ENCODE measurements at places on chromosomes 7 and 10.
A peak's percentile ranks its signal among the peaks of the same experiment; 100 is the strongest.

GRCh38 chr10:116774728-116775151 lies 32.4 kb upstream of the HSPA12A start:
- no peak for DNase-seq

GRCh38 chr10:78700413-78700812 lies 368.4 kb upstream of the ZMIZ1 start:
- no peak for DNase-seq

- no peak for DNase-seq
These were observed 199.7 kb downstream of the MLLT10 start for GRCh38 chr10:21733710-21734109.

DNA sequence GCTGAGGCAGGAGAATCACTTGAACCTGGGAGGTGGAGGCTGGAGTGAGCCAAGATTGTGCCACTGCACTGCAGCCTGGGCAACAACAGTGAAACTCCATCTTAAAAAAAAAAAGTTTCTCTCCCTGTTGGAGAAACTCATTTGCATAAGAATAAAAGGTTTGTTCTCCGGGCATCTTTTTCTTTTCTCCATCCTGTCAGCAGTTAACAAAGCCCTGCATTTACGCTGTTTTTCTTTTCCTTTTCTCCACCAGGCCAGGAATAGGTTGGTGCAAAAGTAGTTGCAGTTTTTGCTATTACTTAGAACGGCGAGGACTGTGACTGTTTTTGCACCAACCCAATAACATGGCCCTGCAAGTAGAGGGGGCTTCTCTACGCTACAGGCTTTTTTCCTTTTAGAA lies 9.5 kb upstream of the URGCP start:
- DNase-seq: no peak

DNA sequence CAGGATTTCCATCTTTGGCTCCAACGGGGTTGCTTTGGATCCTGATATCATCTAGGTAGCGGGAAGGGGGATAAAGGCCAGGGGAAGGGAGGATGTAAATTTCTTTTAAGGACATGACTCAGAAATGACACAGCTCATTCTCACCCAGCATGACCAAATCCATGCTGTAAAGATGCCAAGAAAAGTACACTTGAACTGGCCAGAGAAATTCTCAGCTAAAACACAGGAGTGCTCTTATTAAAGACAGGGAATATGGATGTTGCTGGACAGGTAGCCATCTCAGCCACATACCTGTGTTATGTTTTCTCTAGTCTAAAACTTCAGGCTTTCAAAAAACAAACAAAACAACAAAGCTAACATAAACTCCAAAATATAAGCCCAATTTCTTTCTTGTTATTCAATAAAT lies 68.3 kb downstream of the NAMPT start:
- no peak for DNase-seq

- DNase-seq: no peak
These were observed 168.2 kb upstream of the FAM171A1 start for GRCh38 chr10:15539262-15539661.

- no peak for DNase-seq
These were observed 81.9 kb downstream of the CCDC3 start for GRCh38 chr10:12919574-12919973.

GRCh38 chr10:3779158-3779741 lies 5.8 kb downstream of the KLF6 start:
- no peak for DNase-seq

- no peak for DNase-seq
These were observed 152.6 kb downstream of the PLCE1 start for GRCh38 chr10:94146313-94146712.

GRCh38 chr7:13042605-13043236 lies 355.3 kb downstream of the ARL4A start:
- no peak for DNase-seq

DNA sequence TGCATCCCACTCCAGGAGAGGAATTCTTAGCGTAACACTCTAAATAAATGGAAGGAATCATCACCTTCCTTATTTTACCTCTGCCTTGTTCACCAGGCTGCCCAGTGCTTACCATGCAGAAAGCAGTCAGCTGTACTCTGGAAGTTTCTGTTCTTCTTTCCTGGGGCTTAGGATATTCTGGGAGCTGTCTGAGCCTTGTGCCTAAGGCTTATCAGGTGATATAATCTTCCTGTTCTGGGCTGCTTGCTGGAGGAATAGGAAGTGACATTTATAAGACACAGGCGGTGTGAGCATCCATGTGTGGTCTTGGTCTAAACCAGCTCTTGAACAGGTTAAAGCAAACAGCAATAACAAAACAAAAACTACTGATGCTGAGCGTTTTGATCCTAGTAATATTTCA lies 13.5 kb downstream of the KCTD7 start:
- DNase-seq: no peak

DNA sequence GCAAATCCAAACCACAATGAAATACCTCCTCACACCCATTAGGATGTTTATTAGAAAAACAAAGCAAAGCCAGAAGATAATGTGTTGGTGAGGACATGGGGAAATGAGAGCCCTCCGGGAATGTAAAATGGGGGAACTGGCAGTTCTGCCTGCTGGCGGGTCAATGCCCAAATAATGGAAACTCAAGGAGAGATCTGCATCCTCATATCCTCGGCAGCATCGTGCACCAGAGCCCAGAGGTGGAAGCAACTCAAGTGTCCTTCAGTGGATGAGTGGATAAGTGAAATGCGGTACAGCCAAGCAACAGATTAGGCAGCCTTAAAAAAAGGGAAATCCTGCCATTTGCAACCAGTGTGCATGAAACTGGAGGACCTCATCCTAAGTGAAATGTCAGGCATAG lies 325.2 kb downstream of the WDR37 start:
- no peak for DNase-seq

GRCh38 chr7:52088008-52088901 lies 771.6 kb upstream of the COBL start:
- DNase-seq: no peak

DNA sequence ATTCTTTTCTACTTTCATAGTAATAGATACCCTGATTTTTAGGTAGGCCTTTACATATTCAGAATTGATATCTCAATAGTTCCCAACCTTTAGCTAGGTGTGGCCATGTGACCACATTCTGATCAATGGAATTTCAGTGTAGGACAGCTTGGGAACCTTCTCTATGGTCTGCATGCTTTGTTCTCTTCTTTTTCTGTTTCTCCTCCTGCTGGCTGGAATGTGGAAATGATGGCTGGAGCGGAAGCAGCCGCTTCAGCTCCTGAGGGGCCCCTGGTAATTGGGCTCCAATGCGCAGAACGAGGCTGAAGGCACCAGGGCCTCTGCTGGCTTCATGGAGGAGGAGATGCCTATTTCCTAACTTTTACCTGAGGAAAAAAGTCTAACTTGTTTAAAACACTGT lies 152.6 kb downstream of the ZMYND11 start:
- no peak for DNase-seq

- DNase-seq: no peak
These were observed 27.2 kb upstream of the SHH start for GRCh38 chr7:155839461-155839860.

- no peak for DNase-seq
These were observed 79.2 kb downstream of the ADCY1 start for GRCh38 chr7:45653209-45653907.

DNA sequence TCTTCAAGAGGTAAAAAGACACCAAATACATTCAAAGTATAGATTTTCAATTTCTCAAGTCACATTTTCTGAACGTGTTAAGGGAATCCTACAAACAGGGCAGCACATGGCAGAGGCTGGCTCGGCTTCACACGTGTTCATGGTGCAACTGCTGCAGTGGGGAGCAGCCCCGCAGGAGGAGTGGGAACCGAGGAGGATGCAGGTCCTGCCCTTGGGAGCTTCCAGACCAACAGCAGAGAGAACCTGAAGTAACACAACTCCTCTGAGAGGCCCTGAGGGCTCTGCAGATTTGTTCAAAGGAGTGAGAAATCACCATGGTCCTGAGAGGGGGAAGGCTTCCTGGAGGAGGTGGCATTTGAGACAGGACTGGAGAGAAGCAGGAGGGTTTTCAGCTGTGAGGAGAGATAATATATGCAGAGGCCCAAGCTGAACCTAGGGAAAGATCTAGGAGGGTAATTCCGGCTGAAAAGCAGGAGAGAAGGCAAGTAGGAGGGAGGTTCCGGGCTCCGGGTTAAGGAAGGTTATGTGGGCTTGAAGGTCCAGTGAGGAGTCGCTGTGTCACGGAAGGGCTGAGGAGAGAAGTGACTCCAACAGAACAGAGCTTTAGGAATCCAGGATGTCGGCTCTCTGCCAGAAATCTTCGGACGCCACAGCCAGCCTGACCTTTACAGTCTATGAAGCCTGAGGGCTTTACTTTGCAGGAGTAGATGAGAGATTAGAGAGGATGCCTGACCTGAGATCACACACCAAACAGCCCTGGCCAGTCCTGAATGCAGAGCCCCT lies 77.5 kb downstream of the GPR26 start:
- DNase-seq: no peak

DNA sequence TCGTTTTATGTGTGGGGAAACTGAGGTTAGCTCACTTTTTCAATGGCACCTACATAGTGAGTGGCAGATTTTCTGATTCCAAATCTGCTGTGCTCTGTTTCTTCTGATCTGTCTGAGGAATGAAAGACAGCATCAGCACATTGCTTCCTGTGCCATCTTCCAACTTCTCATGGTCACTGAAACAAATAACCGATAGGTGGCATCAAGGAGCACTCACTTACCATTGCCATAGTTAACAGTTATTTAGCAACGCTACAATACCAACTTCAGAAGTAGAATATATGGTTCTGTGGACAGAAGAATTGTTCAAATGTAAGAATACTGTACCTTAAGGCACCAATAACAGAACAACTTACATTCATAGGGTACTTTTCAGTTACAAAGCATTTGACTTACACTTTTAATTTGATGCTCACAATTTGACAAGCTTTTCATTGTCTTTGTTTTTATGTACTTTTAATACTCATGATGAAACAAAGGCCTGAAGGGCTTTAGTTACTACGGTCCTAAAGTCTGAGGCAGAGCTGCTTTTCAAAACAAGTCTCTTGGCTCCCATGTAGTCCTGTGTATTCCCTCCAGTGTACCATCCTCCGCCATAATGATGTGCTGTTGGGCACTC lies 228.9 kb upstream of the TCF7L2 start:
- DNase-seq: no peak

GRCh38 chr7:155660059-155660757 lies 15.7 kb downstream of the RBM33 start:
- DNase-seq: no peak

GRCh38 chr7:137898839-137899721 lies 52.3 kb upstream of the DGKI start:
- DNase-seq: peak; percentile 49

GRCh38 chr10:60595852-60596251 lies 182.4 kb upstream of the CDK1 start:
- no peak for DNase-seq

- no peak for DNase-seq
These were observed 9.8 kb upstream of the LRRC61 start for GRCh38 chr7:150313367-150313809.

DNA sequence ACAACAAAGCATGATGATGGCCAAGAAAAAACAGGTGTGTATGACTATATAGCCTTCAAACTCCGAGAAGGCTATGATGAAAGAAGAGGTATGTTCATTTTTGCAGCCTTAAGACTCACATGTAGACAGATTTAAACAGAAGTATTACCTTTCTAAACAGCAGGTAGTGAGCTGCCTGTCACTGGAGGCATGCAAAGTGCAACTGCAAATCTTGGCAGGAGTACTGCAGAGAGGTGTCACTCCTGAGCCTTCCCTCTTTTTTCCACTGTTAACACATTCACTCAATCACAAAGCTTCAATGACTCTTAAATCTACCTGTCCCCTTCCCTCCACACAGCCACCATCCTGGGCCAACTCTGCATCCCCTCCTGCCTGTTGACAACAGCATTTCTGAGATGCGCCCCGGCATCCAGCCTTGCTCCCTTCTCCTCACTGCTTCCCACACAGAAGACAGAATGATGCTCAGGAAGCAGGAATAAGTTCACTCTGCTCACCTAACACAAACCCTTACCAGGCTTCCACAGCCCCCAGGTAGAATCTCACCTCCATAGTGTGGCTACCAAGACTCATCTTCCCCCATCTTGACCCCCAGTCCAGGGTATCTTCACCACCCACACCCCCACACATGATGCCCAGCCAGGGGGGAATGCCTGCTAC lies 161.9 kb upstream of the ZMIZ1 start:
- DNase-seq: no peak

DNA sequence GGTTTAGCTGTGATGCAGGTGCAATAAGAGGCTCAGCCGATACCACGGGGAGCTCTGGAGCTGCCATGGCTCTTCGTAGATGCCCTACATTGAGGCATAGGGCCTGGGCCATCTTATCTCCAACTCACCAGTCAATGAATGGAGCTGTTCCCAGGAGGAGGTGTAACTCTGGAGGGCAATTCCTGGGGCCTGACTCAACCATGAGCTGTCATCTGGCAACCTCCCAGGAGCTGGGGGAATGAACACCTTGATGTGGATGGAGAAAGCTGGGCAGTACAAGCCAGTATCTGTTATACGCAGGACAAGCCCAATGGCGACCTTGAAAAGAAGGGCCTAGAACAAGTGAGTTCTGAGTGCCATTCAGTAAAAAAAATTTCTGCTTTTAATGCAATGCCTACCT lies 224.0 kb upstream of the PLXDC2 start:
- no peak for DNase-seq

- DNase-seq: no peak
These were observed 22.4 kb downstream of the CDH23 start for GRCh38 chr10:71419002-71419540.

GRCh38 chr7:82542665-82543064 lies 99.1 kb upstream of the CACNA2D1 start:
- DNase-seq: no peak

DNA sequence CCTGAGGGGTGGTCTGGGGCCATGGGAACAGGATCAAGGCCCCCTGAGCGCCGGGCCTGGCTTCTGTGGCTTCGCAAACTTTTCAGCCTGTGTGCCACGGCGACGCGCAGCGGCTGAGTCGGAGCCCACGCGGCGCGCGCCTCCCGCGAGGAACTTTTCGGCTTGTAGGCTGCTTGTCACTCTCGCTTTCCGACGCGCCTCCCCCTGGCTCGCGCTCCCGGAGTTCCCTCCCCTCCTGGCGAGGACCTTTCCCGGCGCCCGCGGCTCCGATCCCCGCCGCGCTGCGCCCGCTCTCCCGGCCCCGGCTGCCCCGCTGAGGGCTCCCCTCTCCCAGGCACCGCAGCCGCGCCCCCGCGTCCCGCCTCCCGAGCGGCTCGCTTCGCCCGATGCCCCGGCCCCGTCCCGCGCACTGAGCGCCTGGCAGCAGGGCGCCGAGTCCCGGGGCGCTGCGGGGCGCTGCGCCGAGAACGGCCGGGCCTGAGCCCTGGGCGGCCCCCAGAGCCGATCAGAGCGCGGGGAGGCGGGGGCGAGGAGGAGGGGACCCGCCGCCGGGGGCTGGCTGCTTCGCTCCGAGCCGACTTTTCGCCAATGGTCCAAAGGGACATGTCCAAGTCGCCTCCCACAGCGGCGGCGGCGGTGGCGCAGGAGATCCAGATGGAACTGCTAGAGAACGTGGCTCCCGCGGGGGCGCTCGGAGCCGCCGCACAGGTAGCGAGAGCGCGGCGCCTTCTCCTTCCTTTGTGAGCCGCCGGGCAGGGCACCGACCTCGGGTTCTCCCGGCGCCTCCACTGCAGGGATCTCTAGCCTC lies at the start of gene CACNB2:
Gene CACNB2, plus strand, starts transcription at position 276 of the 808 bp plus-strand sequence.
- no peak for DNase-seq

Data from activated T-helper 1 cell treated with anti-CD3 and anti-CD28 coated beads, Interleukin-2, amount 50 U/mL, for 16 hours (primary cell).